Esophagus muscularis mucosa (tissue), 4 donors: ENCODE measurements at places on chromosomes 7 and 10. TPM values are rescaled to one million over a fixed set of nuclear protein-coding genes. Genes with fewer than 3 reads are reported as not detected.

PCGF6 gene
- 11.9 TPM for total RNA-seq

GRCh38 chr10:30542001-30542894, 87.3 kb downstream of the LYZL2 start:
- no peak for DNase-seq

- DNase-seq: peak; percentile 50
Measured at GRCh38 chr10:84551437-84552120, 223.2 kb downstream of the CCSER2 start.

COL1A2 gene
- total RNA-seq: 697 TPM

GRCh38 chr10:105466521-105466920, 825.4 kb downstream of the SORCS3 start:
- no peak for DNase-seq

C7orf33 gene
- total RNA-seq: not detected

GRCh38 chr7:47535704-47536628, 45.9 kb downstream of the TNS3 start:
- DNase-seq: no peak

- no peak for DNase-seq
Measured at GRCh38 chr10:3117486-3117885, 50.1 kb downstream of the PFKP start.

GRCh38 chr7:129008645-129009414, 46.1 kb downstream of the TNPO3 start:
- DNase-seq: no peak

GRCh38 chr7:23570592-23571200, 26.5 kb upstream of the CCDC126 start:
- no peak for DNase-seq

GRCh38 chr10:43846187-43846680, 197.6 kb upstream of the ZNF32 start:
- peak; percentile 82 for DNase-seq

GPR146 gene
- 26.9 TPM for total RNA-seq

CNPY1 gene
- not detected for total RNA-seq

PON3 gene
- total RNA-seq: 1.2 TPM

DNA sequence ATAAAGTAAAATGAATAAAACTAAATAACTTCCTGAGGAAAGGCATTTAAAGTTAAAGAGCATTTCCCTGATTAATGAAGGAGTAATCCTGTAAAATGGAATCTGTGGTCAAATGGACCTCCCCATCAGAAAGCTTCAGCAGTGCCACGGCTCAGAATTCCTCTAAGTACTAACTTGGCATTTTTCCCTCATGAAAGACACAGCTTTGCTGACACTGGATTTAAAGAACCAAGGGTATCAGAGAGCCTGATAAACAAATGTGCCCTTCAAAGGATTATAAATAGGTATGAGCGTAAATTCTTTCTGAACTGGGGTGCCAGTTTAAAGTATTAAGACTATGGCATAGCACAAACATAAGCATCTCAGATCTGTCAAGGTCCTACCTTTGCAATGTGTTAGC, 24.2 kb upstream of the RNF148 start:
- no peak for DNase-seq

GRCh38 chr7:6725003-6725402, 18.3 kb upstream of the ZNF12 start:
- no peak for DNase-seq

GRCh38 chr10:77566236-77566635, 71.4 kb downstream of the KCNMA1 start:
- no peak for DNase-seq

C10orf53 gene
- total RNA-seq: not detected

THSD7A gene
- total RNA-seq: 2.8 TPM

DNA sequence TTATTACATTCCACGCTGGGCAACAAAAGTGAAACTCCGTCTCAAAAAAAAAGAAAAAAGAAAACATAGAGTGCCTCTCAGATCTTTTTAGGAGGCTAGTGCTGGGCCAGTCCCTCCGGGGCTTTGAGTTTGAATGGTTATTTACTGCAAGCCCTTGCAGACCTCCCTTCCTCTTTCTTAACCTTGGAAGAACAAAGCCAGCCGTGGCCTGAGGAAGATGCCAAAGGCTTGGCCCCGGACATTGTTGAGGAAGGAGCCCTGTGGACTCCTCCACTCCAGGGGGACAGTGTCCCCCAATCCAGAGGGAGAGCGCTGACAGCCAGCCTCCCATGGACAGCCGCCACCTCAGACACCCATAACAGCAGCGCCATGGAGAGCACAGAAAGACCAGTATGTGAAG, 5.0 kb downstream of the TSPAN33 start:
- DNase-seq: no peak

AQP1 gene
- total RNA-seq: 362 TPM

GRCh38 chr7:45564886-45565455, 9.2 kb upstream of the ADCY1 start:
- no peak for DNase-seq
